SK-N-MC (cell line): ENCODE measurements at places on chromosomes 1 and 21.

DNA sequence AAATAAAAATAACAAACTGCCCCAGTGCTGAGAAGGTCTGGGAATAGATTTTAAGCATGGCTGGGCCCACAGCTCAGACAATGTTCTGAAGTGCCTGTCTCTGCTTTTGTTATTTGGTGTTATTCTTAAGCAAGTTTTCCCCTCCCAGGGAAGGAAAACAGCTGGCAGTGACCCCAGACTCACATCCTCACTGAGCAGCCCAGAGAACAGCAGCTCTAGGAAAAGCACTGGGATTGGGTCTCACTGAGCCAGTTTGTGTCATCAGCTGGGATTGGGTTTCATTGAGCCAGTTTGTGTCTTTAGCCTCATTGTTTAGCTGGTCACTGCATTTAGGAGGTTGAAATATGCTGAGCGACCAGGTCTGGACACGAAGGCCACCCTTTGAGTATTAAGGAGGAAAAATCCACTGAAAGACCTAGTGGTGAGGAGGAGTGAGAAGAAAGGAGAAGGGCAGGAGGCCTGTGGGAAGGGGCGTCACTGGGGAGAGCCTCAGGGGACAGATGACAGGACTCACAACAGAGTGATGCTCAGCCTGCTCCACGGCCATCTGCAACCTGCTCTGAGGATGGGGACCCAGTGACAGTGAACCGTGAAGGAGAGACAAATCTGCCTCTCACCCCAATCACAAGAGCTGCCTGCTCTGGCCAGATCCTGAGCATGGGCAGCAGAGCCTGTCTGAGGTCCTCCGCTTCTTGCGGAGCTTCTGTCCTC is 103.8 kb downstream of the TOMM20 start:
- DNase-seq = no peak

DNA sequence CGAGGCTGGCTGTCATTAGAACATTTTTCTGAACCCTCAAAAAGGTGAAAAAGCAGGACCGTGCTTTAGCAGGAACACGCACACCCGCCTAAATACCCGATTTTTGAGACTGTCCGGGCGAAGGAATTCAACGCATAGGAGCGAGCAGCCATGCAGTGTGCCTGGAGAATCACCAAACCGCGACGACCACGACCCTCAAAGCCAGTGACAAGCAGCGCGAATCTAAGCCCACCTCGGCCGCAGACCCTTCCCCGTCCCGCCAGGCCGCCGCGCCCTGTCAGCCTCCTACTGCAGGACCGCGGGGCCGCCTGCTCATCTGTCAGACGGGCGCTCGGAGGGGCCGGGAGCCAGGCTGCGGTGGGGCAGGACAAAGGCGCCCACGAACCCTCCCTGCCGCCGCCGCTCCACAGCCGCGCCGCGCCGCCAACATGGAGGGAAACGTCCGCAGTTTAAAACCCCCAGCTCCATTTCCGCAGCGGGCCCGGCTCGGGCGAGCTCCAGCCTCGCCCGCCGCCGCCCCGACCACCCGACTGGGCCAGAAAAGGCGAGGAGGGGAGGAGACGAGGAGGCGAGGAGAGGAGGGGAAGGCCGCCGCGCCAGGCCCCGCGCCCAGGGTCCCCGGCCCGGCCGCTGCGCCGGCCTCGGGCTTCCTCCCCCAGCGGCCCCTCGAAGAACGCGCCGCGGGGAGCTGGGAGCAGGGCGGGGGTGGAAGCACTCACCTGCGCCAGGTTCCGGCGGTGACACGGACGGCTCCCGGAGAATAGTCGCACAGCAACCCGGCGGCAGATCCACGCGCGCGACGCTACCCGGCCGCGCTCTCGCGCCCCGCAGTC is at the start of gene LBR:
Gene LBR, minus strand, starts transcription at position 804 of the 833 bp plus-strand sequence. CDS start 3,963 bp downstream, outside the sequence.
- DNase-seq = no peak

GRCh38 chr1:88228114-88228513 is 456.0 kb upstream of the PKN2 start:
- no peak for DNase-seq

- no peak for DNase-seq
Observed at GRCh38 chr1:164983023-164983650, 373.4 kb downstream of the LMX1A start.

DNA sequence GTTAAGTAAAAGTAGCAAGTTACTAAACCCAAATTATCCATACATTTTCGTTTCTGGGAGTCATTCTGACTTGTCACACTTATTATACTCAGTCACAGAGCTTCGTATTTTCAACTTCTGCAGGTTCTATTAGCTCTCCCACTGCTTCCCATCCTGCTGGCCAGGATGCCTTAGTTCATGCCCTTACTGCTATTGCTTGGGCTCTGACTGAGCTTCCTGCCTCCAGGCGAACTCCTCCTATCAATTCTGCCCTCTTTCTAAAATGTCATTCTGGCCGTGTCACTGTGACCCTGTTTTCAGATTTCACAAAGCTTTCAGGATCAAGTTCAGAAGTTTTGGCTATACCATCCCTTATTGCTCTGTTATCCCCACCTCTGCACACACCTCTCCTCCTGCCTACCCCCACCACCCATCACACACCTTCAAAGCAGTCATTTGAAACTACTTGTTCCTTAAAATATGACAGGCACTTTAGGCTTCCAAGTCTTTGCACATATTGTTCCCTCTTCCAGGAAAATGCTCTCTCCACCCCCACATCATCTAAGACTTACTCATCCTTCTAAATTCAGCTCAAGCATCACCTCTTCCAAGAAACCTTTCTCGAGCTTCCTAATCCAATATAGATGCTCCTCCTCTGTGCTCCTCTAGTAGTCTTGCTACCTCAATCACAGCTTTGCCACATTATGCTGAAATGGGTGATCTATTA is 278.0 kb downstream of the BRINP2 start:
- DNase-seq = no peak

- DNase-seq = no peak
Observed at GRCh38 chr21:42847051-42847707, 32.2 kb downstream of the WDR4 start.

- DNase-seq = no peak
Observed at GRCh38 chr1:75129660-75129982, 4.6 kb upstream of the LHX8 start.

GRCh38 chr1:241963722-241964121 is 6.2 kb downstream of the BECN2 start:
- no peak for DNase-seq

- no peak for DNase-seq
Observed at GRCh38 chr1:100499194-100499811, 38.6 kb upstream of the GPR88 start.

- DNase-seq = no peak
Observed at GRCh38 chr1:119376594-119376993, 8.0 kb downstream of the HAO2 start.

GRCh38 chr21:45074818-45075595 is 627 bp downstream of the ADARB1 start:
- no peak for DNase-seq

GRCh38 chr1:153532769-153533599 is 2.8 kb downstream of the S100A6 start:
- DNase-seq = no peak

DNA sequence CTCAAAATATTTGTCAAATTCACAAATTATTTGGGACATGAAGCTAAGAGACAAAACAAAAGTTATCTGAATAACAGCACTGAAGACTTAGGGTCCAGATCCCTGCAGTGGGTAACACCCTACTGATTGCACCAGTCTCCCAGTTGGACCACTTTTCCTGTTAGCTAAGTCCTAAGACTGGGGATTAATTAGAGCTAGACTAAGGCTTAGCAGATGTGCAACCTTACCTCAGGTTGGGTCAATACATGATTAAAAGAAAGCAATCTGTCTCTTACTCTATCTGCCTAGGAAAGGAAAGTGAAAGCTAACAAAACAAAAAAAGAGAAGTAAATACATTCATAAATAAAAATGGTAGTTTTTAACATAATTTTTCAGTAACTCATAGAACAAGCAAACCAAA is 737.2 kb upstream of the CHRM3 start:
- DNase-seq = no peak

DNA sequence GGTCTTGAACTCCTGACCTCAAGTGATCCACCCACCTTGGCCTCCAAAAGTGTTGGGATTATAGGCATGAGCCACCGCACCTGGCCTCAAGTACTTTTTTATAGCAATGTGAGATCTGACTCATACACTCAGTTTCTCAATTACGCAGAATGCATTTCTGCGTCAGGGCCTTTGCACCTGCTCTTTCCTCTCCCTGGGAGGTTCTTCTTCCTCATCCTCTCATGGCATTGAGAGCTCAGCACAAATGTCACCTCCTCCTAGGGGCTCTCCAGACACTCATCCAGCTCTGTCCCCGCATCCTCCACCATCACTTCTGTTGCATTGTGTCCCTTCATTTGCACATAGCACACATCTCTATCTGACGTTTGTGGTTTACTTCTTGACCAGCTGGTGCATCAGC is 418.8 kb downstream of the PTPRU start:
- no peak for DNase-seq

- DNase-seq = no peak
Observed at GRCh38 chr1:225482421-225482950, 54.6 kb upstream of the LBR start.

DNA sequence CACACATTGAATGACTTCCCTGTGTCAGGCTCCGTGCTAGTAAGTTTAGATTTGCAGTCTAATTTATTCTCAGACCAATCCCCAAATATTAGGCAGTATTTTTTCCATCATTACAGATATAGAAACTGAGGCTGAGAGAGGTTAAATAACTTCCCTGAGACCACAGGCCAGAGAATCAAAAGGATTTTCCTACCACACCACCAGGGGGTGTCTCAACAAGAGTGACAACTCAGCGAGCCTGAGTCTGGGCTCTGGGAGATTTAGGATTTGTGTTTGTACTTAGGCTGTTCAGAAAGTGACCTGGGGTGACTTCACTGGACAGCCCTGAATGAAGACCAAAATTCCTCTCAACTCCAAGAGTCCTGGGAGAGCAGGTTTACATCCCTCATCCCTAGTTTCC is 13.3 kb upstream of the LCE5A start:
- no peak for DNase-seq

DNA sequence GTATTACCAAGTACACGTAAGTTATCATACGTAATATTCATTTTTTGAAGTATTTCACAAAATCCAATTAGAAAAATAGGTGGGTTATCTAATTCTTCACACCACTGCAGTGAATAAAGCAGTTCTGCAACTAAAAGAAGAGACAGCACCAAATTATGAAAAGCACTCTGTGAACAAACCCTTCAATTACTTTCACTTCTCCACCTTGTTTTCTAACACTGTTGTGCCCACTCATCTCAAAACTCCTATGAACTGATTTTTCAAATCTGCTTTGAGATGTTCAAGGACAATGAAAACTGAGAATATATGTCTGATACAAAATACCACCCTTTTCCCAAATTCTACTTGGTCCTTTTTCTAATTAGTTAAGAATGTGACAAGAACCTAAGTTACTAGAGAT is 39.4 kb downstream of the LTN1 start:
- no peak for DNase-seq

DNA sequence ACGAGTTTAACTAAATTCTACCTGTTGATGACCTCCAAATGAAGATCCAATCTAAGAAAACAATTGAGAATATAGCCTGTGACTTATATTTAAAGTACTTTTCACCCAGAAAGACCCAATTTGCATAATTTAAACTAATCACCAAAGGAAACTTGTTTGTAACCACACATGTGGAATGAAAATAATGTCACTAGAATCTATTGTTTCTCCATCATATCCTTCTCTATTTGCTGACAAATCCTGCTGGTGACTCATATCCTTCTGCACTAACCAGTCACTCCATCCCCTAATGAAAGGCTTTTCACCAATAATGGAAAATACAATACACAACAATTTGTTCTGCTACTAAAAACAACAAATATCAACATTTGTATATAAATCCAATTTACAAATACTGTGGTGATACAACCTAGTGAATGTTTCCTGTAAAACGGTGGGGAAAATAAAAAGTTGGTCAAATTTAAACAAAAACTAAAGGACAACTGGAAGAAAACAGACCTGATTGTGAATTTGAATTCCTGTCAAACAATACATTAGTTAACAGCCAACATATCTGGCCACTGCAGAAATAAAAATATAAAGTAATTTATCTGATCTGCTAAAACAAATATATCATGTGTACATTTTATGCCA is 6.5 kb downstream of the PTP4A2 start:
- no peak for DNase-seq

- DNase-seq = no peak
Observed at GRCh38 chr1:62844030-62844429, 60.1 kb downstream of the ATG4C start.

DNA sequence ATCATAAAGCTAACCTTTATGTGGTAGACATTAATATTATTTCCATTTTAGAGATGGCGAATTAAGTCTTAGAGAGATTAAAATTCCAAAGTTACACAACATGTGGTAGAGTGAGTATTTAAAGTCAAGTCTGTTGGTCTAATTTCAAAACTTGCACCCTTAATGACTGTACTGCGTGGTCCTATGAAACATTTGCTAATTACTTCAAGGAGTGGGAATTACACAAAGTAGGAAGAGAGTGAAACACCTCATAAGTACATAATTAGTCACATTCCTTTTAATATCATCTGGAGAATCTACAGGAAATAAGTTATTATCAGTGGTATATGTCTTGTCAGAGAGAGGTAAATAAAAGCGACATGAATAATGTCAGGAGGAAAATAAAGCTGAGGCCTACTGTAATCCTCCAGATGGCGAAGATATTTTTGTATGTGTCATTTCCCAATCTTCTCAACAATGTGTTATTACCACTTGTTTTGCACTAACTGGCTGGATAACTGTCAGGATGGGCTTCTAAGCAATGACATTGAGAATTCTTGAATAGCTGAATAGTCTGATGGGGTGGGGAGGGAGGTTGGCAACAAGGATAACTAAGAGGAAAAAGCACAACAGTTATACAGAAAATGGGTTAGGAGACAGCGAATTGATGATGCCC is 95.5 kb downstream of the TNFSF18 start:
- DNase-seq = no peak

DNA sequence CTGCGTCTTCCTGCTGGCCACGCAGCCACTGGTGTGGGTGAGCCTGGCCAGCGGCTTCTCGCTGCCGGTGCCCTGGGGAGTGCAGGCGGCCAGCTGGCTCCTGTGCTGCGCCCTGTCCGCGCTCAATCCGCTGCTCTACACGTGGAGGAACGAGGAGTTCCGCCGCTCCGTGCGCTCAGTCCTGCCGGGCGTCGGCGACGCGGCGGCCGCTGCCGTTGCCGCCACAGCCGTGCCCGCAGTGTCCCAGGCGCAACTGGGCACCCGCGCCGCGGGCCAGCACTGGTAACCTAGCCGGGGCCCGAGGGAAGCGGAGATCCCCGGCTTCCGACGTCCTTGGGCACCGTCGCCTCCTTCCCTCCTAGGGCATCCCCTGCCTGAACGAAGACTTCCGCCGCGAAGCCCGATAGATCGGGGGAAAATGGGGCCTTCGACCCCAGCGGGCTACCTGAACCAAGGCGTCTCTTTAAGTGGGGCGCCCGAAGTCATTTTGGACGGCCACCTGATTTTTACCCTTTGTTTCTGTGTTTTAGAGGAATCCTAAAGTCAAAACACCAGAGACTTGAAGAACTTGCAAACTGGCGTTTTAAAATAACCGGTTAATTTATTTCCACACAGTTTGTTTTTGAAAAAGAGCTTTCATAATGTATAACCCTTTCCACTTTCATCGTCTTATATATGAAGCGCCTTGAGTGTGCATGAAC is 2.0 kb downstream of the GPR88 start:
- DNase-seq = no peak
